Chondrocyte (in vitro differentiated cells): ENCODE measurements at places on chromosomes 6 and 20. TPM values are rescaled to one million over a fixed set of nuclear protein-coding genes. Genes with fewer than 3 reads are reported as not detected.
A peak's percentile ranks its signal among the peaks of the same experiment; 100 is the strongest.

DNA sequence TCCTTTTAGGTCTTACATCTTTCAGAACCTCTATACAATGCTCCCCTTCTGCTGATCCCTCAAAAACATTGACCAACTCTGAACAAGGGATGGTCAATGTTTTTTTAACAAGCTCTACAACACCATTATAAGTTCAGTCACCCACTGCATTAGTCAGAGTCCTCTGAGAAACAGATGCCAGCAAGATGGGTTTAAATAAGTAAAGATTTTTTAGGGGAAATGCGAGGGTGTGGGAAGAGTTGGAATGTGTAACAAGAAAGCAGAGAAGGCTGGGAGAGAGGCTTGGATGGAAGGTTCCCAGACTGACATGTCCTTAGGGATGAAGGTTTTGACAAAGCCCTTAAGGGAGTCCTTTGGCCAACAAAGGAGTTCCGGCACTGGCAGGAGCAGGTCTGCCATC is 478.3 kb downstream of the FRK start:
- no peaks in the 10 kb centered on the region for H3K36me3 ChIP-seq
- H3K27ac ChIP-seq = no peak overlapping the region
- no peak overlapping the region for H3K4me3 ChIP-seq
- peaks cover 2% of the 10 kb centered on the region for H3K27me3 ChIP-seq

- DNase-seq = no peak
- H3K4me1 ChIP-seq = peaks cover 67% of the 10 kb centered on the region
- H3K27me3 ChIP-seq = no peaks in the 10 kb centered on the region
- no peaks in the 10 kb centered on the region for H3K36me3 ChIP-seq
- peak overlapping the region; percentile 79 for H3K27ac ChIP-seq
Observed at GRCh38 chr6:113649880-113650609, 207.1 kb upstream of the MARCKS start.

DNA sequence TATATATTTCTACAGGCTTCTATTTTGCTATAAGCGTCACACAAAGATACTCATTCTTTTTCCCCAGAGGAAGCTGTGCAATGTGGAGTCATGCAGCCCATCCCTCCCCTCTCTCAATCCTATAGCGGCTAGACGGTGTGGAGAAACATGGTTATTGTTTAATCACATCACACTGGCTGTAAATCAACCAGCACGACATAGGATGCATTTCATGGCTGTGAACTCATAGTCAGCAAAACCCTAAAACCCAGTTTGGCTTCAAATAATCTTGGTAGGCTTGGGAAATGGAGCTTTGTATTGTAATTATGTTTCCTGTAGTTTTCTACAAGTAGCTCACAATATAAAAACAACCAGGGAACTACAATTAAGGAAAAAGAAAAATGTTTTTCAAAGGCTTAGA is 16.8 kb downstream of the FOXC1 start:
- peaks cover 72% of the 10 kb centered on the region for H3K4me1 ChIP-seq
- no peaks in the 10 kb centered on the region for H3K27me3 ChIP-seq
- DNase-seq = no peak

- H3K36me3 ChIP-seq = no peaks in the 10 kb centered on the region
- H3K27me3 ChIP-seq = no peaks in the 10 kb centered on the region
- DNase-seq = no peak
- H3K4me1 ChIP-seq = peaks cover 28% of the 10 kb centered on the region
- no peak overlapping the region for H3K4me3 ChIP-seq
Observed at GRCh38 chr6:158211273-158212055, 43.3 kb downstream of the GTF2H5 start.

DNA sequence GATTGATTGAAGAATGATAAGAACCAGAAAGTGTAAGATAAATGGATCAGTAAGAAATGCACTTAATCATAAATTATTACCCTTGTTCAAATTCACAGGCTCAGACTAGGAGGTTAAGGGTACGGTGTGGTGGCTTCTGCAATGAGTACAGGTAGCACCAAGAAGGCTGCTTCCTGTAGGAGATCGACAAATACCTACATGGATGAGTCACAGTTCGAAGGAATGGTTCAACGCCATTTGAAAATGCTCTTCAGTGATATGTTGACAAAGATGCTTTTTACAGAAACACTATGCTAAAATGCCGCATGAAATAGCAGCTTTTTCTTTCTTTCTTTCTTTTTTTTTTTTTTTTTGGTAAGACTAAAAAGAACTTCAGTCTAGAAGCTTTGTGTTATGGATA is 116.2 kb downstream of the DTNBP1 start:
- no peak overlapping the region for H3K27ac ChIP-seq
- no peaks in the 10 kb centered on the region for H3K27me3 ChIP-seq
- H3K4me3 ChIP-seq = no peak overlapping the region

DNA sequence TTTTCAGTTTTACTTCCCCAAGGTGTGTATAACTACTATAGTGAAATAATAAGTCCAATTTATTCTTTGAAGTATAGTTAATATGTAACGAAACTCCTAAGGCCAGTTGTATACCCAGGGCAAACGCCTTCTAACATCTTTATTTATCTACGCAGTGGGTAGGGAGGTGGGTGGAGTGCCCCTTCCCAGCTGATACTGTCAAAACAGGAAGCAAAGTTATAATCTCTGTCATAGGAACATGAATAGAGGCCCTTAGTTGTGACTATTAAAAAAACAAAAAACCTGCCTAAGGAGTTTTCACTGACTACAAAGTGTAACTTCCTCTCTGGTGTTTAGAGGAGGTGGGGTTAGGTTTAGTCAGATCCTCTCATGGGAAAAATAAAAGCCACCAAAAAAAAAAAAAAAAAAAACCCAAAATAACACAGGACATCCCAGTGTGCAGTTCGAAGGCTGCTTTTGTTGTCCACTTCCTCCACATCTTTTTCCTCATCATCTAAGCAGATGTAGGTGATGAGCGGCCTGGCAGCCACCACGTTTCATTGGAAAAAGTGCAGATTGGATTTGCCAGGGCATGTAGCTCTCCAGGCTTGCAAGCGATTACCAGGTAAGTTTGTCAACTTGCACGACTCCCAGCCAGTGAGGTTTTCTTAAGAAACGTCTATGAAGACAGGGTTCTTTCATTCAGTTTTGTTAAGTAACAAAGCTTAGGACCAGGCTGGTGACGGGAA is 58.7 kb downstream of the UTRN start:
- H3K27me3 ChIP-seq = no peaks in the 10 kb centered on the region
- H3K36me3 ChIP-seq = peaks cover 3% of the 10 kb centered on the region
- H3K27ac ChIP-seq = no peak overlapping the region
- no peak overlapping the region for H3K4me3 ChIP-seq
- peaks cover 67% of the 10 kb centered on the region for H3K4me1 ChIP-seq
- DNase-seq = no peak

GRCh38 chr6:113763311-113763766 is 93.8 kb upstream of the MARCKS start:
- H3K36me3 ChIP-seq = no peaks in the 10 kb centered on the region
- H3K27ac ChIP-seq = no peak overlapping the region
- no peak for DNase-seq
- H3K4me3 ChIP-seq = no peak overlapping the region

- no peaks in the 10 kb centered on the region for H3K27me3 ChIP-seq
- no peak overlapping the region for H3K27ac ChIP-seq
- H3K4me3 ChIP-seq = no peak overlapping the region
Observed at GRCh38 chr6:110617057-110617456, 140.6 kb upstream of the SLC22A16 start.

GRCh38 chr6:91155129-91155785 is 568.4 kb upstream of the MAP3K7 start:
- no peaks in the 10 kb centered on the region for H3K36me3 ChIP-seq
- H3K4me3 ChIP-seq = no peak overlapping the region
- H3K27me3 ChIP-seq = no peaks in the 10 kb centered on the region
- no peak for DNase-seq

GSTA3 gene
- total RNA-seq = not detected in 3 replicates

RCAN2 gene
- total RNA-seq = 3.7 to 23.9 TPM (median 23.8 TPM) in 3 replicates

NOTCH4 gene
- total RNA-seq = 0.82 to 1.6 TPM (median 1.4 TPM) in 3 replicates

LPA gene
- 0.31 TPM in 1 of 3 replicates, not detected in the others for total RNA-seq

PHACTR1 gene
- total RNA-seq = 2.1 to 3.7 TPM (median 2.5 TPM) in 3 replicates

OPN5 gene
- not detected in 3 replicates for total RNA-seq

SEMG1 gene
- total RNA-seq = not detected in 3 replicates

SLC35D3 gene
- not detected in 3 replicates for total RNA-seq

FANCE gene
- total RNA-seq = 5.6 to 7.4 TPM (median 6.8 TPM) in 3 replicates

SLCO4A1 gene
- not detected in 3 replicates for total RNA-seq

CFAP206 gene
- total RNA-seq = 0.12 to 0.73 TPM (median 0.44 TPM) in 3 replicates

FLRT3 gene
- total RNA-seq = 1.5 to 1.7 TPM (median 1.7 TPM) in 3 replicates
